ENCODE measurements at places on chromosomes 6 and 20.

GRCh38 chr6:109793021-109793420 lies 101.9 kb downstream of the FIG4 start:
- DNase-seq, result no peak

DNA sequence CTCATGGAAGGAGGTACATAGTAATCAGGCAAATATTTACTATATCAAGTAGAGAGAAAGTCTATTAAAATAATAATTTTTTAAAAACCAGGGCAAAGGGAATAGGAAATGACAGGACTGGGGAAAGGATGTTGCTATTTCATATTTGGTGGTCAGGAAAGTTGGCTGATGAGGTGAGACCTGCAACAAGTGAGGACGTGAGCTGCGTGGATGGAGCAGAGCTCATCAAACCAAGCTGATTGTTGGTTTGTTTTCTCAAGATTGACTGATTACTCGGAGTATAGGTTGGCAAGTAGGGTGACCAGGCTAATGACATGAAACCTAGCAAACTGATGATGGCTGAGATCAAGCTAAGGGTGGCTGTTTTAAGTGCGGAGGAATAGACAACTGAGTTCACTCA lies 6.0 kb downstream of the GJA1 start:
- no peak for DNase-seq

- DNase-seq, result no peak
Measured at GRCh38 chr6:89183294-89183693, 33.9 kb downstream of the GABRR1 start.

- no peak for DNase-seq
Measured at GRCh38 chr6:2557181-2557720, 193.5 kb downstream of the MYLK4 start.

- no peak for DNase-seq
Measured at GRCh38 chr6:118400098-118400497, 148.0 kb upstream of the PLN start.

DNA sequence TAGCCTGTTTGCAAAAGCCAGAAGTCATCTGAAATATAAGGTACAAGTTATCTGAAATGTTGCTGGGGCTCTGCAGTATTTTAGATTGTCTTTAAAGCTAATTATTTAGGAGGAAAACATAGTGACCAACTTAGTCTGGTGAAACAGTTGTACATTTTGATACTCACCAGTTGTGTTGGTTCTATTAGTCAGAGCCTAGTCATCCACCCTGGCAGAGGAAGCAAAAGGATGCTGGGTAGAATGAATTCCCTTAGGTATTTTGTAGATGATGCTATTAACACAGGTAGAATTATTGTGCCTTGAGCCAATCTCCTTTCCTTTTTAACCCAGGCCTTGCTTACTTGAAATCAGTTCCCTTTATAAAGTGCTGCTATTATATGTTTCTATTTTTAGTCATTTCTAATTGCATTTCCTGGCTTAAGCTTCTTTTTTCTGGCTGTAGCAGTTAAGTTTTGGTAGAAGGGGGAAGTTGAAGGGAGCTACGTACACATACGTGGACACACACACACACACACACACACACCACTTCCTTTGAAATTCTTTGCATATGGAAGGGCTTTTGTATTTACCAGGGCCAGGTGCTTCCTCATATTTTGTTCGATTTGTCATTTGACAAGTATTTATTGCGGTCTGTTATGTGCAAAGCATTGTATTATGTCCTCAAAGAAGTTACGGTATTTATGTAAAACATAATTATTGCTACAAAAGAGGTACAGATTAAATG lies 82.4 kb downstream of the RTN4IP1 start:
- no peak for DNase-seq

DNA sequence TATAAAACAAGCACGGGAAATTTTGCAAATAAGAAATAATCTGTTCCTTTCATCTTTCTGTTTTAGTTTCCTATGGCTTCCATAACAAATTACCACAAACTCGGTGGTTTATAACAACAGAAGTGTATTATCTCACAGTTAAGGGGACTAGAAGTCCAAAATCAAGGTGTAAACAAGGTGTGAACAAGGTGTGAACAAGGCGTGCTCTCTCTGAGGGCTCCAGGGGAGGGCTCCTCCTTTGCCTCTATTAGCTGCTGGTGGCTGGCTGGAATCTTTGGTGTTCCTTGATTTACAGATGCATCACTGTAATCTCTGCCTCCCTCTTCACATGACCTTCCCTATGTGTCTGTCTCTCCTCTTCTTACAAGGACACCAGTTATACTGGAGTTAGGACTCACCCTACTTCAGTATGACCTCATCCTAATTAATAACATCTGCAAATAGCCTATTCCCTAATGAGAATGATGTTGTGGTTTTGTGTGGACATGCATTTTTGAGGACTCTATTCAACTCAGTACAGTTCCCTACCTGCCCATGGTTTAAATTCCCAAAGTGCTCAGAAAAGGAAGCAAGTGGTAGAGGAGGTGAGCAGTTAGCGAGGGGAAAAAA lies 17.5 kb upstream of the BMP5 start:
- DNase-seq, result no peak

DNA sequence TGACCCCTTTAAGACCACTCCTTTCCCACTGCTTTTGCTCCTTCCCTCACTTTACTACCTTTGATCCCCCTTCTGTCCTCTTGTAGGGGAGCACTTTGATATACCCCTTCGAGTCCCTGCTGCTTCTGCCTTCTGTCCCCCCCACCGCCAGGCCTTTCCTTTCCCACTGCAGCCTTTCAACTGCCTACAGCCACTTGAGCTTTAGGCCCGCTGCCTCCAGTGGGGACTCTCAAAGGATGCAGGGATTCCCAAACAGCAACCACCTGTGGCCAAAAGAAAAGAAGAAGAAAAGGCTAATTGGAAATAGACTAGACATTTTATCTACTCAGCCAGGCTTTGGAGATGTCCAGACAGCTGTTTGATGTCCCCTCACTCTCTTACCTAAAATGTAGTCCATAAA lies 77.0 kb upstream of the DTNBP1 start:
- DNase-seq, result no peak

All from activated CD8-positive, alpha-beta memory T cell treated with anti-CD3 and anti-CD28 coated beads, Interleukin-2, amount 50 U/mL, for 4 hours (primary cell).